Vagina (tissue), 2 donors: ENCODE measurements at places on chromosomes 6 and 20. TPM values are rescaled to one million over a fixed set of nuclear protein-coding genes. Genes with fewer than 3 reads are reported as not detected.

KPNA5 gene
- 7.9 TPM for total RNA-seq

OR2J2 gene
- total RNA-seq = not detected

GRCh38 chr20:18436847-18437246, 30.0 kb downstream of the DZANK1 start:
- DNase-seq = no peak

PLEKHG1 gene
- 38.5 TPM for total RNA-seq

GRCh38 chr6:108168501-108169463, 3.0 kb downstream of the NR2E1 start:
- DNase-seq = no peak

- DNase-seq = no peak
Observed at GRCh38 chr6:164085091-164086075, 670.9 kb downstream of the QKI start.

DNA sequence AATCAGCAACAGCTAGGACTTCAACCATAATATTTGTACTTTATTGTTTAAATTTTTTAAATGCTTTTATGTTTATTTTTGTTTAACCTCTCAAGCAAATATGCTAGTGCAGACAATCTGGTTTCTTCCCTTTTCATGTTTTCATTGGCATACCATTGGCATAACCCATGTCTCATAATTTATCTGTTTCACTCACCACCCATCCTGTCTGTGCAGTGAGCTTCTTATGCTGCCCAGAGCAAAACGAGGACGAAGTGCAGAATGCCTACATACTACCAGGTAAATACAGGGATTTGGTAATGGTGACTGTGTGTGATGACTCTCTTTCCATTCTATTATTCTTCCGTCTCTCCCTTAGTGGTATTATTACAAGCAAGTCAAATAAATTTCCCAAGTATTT, 361.4 kb upstream of the KCNQ5 start:
- DNase-seq = no peak

DNA sequence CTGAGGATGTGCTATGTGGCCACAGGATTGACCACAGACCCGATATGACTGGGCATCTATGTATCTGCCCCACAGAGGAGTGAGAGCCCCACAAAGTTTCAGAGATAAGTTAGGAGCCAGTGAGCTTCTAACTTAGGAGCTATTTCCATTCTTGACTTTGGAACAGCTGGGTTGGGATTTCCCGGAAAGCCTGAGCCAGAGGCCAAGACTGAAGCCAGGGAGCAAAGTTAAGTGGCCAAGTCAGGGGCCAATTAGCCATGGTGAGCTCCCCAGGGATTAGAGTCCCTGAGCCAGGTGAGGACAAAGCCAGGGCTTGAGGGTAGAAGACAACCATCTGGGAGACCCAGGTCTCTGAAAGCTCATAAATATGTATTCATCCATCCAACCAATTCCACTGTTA, 143.6 kb downstream of the MAFB start:
- no peak for DNase-seq

GRCh38 chr6:137792160-137793033, 74.7 kb upstream of the TNFAIP3 start:
- DNase-seq = no peak

DNA sequence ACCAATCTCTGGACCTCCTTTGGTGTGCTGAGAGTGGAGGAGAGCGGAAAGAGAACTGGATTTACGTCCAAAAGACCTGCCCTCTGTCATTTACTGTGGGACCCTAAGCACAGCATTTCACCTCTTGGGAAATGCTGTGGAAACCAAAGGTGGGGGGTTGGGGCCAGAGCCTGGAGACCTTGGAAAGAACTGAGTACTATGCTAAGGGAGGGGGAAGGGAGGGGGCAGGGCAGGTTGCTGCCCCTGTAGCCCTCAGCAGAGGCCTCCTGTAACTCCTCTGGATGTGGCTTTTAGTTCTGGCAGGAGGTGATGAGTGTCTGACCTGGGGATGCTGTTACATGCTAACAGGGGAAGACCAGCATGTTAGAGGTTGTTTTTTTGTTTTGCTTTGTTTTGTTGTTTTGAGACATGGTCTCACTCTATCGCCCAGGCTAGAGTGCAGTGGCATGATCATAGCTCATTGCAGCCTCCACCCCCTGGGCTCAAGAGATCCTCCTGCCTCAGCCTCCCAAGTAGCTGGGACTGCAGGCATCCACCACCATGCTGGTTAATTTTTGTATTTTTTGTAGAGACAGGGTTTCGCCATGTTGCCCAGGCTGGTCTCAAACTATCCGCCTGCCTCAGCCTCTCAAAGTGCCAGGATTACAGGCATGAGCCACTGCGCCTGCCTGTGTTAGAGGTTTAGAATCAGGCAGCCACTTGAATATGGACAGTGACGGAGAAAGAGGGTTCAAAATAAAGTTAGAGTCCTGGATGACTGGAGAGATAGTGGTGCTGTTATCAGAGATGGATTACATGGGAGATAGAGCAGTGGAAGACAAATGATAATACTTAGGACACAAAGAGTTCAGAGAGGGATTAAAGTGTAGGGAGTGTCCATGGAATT, 18.4 kb upstream of the PARD6B start:
- DNase-seq = no peak

DNA sequence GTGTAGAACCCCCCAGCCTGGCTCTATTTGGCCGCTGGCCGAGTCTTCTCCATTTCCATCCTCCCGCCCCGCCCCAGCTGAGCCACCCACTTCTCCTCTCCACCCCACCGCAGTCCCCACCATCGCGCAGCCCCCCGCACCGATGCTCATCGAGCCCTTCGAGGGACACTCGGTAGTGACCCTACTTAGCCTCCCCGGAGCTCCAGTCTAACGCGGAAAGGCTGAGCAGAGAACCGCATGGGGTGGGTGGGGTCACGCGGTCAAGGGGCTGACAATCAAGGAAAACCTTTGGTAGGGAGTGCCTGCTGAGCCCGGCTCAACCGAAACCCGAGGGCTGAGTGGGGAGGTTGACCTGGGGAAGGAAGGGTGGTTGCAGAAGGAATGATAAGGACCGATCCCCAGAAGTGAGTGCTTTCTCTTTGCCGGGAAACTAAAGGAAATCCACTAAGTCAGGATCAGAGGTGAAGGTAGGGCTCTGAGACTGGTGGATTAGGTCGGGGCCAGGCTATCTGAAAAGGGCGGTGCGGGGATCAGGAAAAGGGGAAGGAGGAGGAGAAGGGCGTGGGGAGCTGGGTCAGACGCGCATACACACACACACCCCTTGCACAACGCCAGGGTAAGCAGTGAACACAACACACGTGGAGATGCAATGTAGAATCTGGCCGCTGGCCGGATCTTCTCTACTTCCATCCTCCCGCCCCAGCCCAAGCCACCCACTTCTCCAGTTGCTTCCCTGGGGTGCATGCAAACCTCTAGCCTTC, 49.8 kb downstream of the CPXM1 start:
- DNase-seq = peak; percentile 81

DNA sequence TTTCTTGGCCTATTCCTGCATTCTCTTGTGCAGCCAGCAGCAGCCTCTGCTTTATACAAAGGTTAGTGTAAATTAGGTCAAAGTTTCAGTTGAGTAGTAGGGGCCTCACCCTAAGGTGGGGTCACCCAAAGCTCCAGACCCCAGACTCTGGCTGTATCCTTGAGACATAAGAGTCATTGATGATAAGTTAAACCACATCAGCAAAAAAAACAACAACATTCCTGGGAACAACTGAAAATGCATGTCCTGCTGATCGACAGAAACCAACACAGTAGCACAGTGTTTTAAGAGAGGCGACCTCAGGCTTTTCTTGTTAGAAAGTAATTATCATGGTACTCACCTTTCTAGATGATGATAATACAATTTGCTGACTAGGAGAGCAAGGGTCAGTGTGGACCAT, 52.6 kb downstream of the TFAP2A start:
- DNase-seq = no peak

- DNase-seq = no peak
Observed at GRCh38 chr6:40912158-40912946, 126.7 kb downstream of the UNC5CL start.

FNDC11 gene
- total RNA-seq = not detected

FAM162B gene
- 19.6 TPM for total RNA-seq

GRCh38 chr6:74369556-74369993, 673.6 kb downstream of the CD109 start:
- DNase-seq = no peak

DNA sequence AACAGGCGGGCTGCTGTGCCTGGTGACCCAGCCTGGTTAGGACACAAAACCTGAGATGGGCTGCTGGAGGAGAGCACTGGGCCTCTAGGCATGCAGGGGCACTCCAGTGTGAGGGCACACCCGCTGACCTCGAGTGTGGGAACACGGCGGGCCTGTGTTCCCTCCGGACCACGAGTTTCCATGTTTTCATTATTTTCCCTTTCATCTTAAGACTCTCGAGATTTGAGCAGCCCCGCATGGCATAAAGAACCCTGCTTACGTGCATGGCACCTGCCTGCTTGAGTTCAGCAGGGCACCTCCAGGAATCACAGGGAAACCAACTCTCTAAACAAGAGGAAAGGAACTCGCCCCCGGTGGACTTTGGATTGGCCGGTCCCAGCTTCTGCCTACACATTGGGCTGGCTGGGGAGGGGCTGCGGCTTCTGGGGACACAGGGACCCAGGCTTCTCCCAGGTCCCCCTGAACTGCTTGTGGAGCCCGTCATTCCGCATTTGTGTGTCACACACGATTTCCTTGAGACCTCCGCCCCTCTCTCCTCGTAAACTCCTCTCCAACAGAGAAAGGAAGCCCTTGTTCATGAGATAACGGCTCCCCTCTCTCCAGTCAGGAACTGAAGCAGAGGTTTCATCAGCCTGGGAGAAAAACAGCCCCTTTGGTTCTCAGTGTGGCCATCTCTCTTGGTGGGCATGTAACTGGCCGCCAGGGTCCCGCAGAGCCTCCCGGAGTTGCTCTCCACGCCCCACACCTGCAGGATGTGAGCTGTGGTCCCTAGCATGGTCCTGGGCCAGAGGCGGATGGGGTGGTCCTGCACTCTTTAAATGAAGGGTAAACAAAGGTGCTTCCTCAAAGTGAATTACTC, 181.8 kb downstream of the TTLL2 start:
- no peak for DNase-seq

DNA sequence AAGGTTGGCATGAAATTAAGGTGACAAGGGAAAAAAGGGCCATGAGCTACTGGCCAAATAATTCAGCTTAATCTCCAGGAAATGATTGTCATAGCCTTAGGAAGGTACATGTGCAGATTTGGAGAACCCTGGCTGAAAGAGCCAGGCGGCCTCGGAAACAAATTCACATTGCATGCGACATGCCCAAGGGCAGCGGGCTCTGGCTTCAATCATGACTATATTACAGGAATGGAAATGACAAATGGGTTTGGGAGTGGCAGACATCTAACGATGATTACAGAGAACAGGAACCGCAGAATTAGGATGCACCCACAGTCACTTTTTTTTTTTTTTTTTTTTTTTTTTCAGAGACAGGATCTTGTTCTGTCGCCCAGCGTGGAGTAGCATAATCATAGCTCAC, 112.4 kb upstream of the SALL4 start:
- DNase-seq = no peak

DNA sequence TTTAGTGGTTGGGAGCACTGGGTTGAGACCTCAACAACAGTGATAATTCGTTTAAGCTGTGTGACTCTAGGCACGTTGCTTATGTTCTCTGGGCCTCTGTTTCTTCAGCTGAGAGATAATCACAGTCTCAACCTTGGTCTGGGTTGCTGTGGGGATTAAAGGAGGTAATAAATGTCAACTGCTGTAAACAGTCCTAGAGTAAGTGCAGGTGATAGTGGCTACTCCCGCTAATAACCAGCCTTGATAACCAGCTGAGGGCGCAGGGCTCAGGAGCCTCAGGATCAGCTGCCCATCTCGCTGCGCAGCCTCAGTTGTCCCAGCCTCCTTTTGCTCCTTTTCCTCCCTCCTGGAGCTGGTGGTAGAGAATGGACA, 58.0 kb downstream of the JARID2 start:
- DNase-seq = no peak

- DNase-seq = no peak
Observed at GRCh38 chr6:170006900-170007467, 255.6 kb downstream of the ERMARD start.

DNA sequence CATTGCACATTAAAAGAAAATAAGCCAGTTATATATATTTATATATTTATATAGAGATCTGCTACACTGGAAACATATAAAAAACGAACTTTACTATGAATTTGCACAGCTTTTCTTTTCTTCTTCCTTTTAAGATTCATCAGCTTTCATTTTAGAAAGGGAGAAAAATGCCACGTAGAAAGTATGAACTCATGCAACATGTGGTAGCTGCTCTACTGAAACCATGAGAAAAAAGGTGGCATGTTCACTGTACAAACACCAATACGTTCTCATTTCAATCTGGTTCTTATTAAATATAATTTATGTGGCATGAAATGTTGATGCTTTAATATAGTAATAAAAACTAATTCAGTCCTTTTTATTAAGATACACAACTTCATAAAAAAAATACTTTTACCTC, 68.8 kb upstream of the THEMIS start:
- no peak for DNase-seq

HLA-DQA2 gene
- 2.2 TPM for total RNA-seq

MUC22 gene
- 2.9 TPM for total RNA-seq

TOX2 gene
- 5.2 TPM for total RNA-seq

GRCh38 chr20:51802170-51802751, at the start of gene SALL4:
Gene SALL4, minus strand, starts transcription at chr20:51802521. Its CDS starts 113 bp downstream, at chr20:51802408.
- no peak for DNase-seq

PHACTR1 gene
- total RNA-seq = 0.49 TPM

DNA sequence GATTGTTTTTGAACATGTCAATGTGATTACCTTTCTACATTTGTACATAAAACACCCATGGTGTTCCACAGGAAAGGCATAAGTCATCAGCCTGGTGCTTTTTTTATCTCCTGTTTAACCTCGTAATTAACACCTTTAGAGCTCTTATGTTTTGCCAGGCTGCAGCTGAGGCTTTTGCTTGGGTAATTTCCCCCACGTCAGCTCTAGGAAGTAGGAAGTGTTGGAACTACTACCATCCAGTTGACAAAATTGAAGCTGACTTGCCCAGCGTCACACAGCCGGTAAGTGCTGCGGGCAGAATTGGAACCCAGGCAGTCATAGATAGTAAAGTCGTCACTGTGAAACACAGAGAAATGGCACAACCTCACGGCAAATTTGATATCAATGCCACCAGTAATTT, 86.6 kb upstream of the BMP2 start:
- DNase-seq = no peak

DNA sequence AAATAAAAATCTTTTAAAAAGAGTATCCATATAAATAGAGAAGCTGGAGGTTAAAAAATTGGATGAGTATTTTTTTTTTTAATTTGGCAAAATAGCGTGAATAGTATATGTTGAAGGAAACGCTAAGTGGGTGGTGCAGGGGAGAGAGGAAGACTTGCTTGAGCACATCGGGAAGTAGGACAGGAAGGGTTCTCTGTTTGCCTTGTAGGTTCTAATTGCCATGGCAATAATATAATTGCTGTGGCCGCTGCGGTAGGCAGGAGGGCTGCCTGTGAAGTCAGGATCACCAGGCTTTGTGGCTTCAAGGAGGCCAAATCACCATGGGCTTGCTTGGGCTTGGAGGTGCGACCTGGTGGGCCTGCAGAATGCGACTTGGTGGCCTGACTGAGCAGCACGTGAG, 35.1 kb downstream of the IGF2R start:
- no peak for DNase-seq

- no peak for DNase-seq
Observed at GRCh38 chr6:64411226-64411625, 775.6 kb downstream of the PHF3 start.

- no peak for DNase-seq
Observed at GRCh38 chr20:20697325-20697845, 15.1 kb downstream of the RALGAPA2 start.

- no peak for DNase-seq
Observed at GRCh38 chr6:123632641-123633040, 4.1 kb downstream of the TRDN start.
